ENCODE measurements at places on chromosomes 7 and 10.
A peak's percentile ranks its signal among the peaks of the same experiment; 100 is the strongest.

- DNase-seq, result no peak
Observed at GRCh38 chr7:26440233-26441001, 148.8 kb downstream of the SNX10 start.

GRCh38 chr7:141439776-141440175 is 111.4 kb upstream of the AGK start:
- DNase-seq, result no peak

DNA sequence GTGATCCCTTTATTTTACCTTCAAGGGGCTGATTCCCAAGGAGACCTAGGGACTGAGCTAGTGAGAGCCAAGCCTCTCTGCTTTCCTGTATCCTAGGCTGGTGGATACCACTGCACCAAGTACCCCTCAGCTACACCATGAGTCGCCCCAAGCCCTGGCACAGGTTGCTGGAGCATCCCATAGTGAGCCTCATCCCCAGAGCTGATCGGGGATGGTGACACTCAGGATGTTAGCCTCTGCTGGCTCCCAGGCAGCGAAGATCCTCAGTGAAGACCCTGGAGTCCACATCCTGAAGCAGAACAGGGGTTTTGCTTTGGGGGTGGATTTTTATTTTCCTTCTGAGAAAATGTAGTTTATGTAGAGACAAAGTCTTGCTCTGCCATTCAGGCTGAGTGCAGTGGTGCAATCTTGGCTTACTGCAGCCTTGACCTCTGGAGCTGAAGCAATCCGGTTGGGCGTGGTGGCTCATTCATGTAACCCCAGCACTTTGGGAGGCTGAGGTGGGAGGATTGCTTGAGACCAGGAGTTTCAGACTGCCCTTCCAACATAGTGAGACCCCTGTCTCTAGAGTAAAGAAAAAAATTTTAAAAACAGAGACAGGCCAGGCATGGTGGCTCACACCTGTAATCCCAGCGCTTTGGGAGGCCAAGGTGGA is 12.5 kb upstream of the ZNF212 start:
- no peak for DNase-seq

- no peak for DNase-seq
Observed at GRCh38 chr10:43849551-43849950, 200.9 kb upstream of the ZNF32 start.

DNA sequence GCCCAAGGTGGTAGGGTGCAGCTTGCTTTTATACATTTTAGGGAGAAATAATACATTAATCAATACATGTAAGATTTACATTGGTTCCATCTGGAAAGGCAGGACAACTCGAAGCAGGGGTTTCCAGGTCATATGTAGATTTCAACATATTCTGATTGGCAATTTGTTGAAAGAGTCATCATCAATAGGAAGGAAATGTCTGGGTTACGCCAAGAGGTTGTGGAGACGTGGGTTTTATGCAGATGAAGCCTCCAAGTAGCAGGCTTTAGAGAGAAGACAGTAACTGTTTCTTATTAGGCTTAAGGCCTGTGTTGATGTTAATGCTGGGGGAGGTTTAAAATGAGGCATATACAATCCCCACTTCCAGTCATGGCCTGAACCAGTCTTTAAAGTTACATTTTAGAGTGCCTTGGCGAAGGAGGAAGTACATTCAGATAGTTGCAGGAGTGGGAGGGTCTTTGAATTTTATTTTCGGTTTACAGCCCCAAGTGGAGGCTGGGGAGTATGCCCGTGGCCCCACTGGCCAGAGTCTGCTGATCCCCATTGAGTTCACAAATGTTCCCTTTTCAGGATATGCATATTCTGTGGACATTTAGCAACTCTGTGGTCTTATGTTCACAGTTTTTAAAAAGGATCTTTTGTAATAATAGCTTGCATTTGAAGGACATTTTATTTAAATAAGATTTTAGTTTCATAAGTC is 166.0 kb upstream of the GDF10 start:
- DNase-seq, result no peak

GRCh38 chr10:12783293-12783692 is 218.2 kb downstream of the CCDC3 start:
- DNase-seq, result no peak

- DNase-seq, result no peak
Observed at GRCh38 chr10:76902949-76903348, 734.7 kb downstream of the KCNMA1 start.

- DNase-seq, result no peak
Observed at GRCh38 chr7:480531-481218, 39.0 kb downstream of the PDGFA start.

GRCh38 chr7:72266771-72267170 is 145.4 kb downstream of the CALN1 start:
- no peak for DNase-seq

DNA sequence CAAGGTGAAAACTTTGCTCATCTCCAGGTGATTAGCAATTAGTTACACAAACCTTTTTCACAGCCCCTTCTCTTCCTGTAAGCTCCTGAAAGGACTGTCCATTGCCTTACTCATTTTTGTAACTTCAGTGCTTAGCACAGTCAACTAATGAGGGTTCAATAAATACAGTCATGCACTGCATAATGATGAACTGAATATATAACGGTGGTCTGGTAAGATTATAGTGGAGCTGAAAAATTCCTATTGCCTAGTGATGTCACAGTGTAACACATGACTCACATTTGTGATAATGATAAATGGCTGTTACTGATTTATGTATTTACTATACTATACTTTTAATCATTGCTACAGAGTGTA is 12.9 kb upstream of the FAM133B start:
- DNase-seq, result no peak

DNA sequence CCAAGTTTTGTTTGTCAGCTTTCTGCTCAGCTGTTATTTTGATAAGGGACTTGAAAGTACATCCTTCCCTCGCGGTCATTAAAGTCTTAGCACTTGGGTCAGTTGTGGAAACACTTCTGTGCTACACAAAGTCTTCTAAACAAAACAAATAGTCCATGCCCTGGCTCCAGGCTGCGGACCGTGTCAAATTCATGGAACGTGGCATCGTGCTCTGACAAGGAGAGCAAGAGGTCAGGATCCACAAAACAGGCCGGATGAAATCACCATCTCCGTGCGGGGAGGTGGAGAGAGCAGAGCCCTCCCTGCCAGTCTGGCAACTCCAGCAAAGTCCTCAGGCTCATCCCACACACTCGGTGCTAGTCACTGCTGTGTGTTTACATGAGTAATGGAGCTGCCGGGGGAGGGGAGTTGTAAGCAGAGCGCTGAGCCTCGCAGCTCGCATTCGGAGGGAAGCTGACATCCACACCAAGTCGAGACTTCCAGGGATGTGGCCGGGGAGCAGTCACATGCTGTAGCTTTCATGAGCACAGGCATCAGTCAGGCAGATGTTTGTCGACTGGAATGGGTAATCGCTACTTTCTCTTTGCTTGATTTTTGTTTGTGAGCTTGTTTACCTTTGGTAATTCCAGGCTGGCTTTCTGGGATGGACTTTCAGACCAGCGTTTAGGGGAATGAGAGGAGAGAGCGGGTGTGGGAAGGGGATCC is 147.6 kb downstream of the ARID5B start:
- DNase-seq, result peak; percentile 72

DNA sequence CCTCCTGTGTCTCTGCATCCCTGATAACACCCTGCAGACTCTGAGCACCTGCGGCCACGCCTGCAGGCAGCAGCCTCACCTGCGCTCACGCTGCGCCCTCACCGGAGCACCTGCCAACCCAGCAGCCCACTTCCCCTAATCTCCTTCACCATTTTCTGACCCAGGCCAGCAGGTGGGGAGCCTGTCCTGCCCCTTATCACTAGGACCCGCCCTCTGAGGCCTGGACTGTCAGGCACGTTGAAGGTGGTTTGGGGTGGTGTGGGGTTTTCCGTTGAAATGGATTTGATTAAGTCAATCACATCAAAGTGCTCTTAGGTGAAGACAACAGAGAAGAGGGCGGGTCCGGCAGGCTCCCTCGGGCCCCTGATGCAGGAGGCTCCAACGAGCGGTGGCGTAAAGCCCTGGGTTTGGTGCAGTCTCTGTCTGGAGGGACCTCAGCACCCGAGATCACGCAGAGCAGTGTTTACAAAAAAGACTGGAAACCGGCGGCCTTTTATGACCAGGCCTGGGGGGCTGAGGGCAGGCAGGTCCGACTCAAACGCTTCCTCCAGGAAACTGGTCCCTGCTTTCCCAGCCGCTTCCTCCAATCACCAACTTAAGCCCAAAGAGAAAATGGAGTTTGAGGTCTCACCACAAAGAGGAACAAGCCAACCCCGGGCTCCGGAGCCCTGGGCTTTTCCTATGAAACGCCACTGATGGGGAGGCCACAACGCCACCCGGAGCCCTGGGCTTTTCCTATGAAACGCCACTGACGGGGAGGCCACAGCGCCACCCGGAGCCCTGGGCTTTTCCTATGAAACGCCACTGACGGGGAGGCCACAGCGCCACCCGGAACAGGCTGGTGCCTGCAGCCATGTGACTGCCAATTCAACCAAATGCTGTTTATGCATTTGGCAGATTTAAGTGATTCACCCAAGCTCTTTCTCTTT is 45.5 kb downstream of the DPYSL4 start:
- no peak for DNase-seq

DNA sequence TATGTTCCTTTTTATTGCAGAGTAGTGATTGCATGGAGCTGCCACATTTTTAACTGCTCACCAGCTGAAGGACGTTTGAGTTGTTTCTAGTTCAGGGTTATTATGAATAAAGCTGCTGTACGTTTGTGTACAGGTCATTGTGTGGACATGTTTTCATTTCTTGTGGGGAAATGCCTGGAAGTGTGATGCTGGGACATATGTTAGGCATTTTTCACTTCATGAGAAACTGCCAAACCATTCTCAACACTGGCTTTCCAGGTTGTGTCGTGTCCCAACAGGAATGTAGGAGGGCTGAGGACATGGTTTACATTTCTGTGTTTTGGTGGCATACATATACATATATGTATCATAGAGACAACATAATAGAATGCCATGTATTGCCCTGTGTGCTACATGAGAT is 73.0 kb downstream of the NEURL1 start:
- DNase-seq, result no peak

GRCh38 chr7:2853147-2853546 is 9.0 kb upstream of the GNA12 start:
- DNase-seq, result no peak

- DNase-seq, result no peak
Observed at GRCh38 chr10:46995234-46995633, 84.0 kb downstream of the PTPN20 start.

GRCh38 chr10:89526358-89526757 is 9.0 kb downstream of the SLC16A12 start:
- DNase-seq, result no peak

- DNase-seq, result no peak
Observed at GRCh38 chr7:150986556-150986955, 4.3 kb upstream of the NOS3 start.

DNA sequence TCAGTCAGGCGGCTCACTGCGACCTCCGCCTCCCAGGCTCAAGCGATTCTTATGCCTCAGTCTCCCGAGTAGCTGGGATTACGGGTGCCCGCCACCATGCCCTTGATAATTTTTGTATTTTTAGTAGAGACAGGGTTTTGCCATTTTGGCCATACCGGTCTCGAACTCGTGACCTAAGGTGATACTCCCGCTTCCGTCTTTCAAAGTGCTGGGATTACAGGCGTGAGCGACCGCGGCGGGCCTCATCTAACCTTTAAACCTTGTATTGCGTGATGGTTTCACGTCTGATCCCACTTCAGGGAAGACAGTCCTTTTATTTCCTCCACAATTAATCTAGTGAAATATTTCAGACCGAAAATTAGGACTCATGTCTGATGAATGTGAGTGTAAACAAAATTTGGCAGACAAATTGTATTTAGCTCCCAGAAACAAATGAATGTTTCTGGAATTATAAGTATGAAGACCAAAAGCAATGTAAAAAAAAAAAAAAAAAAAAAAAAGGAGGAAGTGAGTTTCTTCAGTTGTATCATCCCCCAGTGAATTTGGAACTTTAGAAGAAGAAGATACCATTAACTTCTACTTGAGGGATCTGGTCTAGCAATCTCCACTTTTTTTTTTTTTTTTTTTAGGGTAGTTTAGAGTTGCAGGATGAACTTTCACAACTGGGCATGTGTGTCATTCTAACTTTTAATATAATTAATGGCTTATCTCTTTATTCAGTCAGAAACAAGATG is 1.6 kb downstream of the NUP42 start:
- DNase-seq, result no peak

GRCh38 chr10:62538606-62539005 is 164.4 kb downstream of the ZNF365 start:
- DNase-seq, result no peak

All from activated T-helper 9 cell treated with anti-CD3 and anti-CD28 coated beads, Interleukin-2, amount 50 U/mL, for 16 hours (primary cell).